Uterus (tissue), 4 donors: ENCODE measurements at places on chromosomes 13 and 19.

- no peak for DNase-seq
These were observed 11.2 kb upstream of the ARHGEF18 start for GRCh38 chr19:7337380-7338194.

DNA sequence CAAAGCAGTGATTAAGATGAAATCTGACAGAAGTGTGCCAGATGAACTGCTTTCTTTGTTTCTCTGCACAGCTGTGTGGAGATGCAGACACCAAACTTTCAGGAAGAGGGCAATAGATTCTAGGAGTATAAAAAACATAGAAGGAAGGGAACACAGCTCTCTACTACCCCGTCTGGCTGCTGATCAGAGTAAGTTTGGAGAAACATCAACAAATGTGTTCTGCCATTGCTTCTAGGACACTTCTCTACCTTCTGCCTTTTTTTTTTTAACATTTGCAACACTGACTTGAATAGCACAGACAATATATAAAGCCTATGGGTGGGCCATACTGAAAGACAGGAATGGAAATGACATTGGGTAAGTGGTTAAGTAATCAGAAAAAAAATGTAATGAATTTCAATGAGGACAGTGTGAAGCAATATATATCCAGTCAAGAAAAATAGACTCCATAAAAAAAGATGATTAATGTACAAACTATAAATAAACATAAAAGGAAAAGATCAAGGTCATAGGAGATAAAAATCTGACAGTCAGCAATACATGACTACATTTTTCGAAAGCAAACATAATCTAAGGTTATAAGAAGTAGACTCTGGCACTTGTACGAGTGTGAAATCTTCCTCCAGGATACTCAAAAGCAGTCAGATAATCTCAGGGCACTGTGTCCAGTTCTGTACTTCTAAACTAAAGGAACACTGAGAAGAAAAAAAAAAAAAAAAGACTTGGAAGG lies 21.4 kb downstream of the NUFIP1 start:
- no peak for DNase-seq

DNA sequence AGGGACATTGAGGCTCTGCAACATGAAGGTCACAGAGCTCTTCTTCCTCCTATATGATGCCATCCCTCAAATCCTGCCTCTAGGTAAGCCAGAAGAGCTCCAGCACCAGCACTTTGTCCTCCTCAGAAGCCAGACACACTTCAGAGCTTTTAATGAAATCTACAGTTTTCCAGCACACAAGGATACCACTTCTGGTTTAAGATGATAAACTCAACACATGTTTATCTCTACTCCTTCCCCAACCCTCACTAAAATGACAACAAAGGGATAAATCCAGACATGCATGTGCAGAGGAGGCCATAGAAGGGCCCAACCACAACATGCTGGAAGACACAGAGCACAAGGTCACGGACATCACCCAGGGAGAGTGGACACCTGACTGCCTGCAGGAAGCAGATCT lies 195.3 kb downstream of the USP12 start:
- no peak for DNase-seq

GRCh38 chr19:7415163-7415856 lies 66.6 kb downstream of the ARHGEF18 start:
- DNase-seq = no peak
